ENCODE measurements at places on chromosomes 12 and 14. TPM values are rescaled to one million over a fixed set of nuclear protein-coding genes. Genes with fewer than 3 reads are reported as not detected.

Gene IAPP
- polyA plus RNA-seq: not detected

Gene JPH4
- polyA plus RNA-seq: 0.66 TPM

Gene BDKRB2
- 1.1 TPM for polyA plus RNA-seq

Gene FLVCR2
- polyA plus RNA-seq: 11.2 TPM

Gene LTB4R2
- 2.0 TPM for polyA plus RNA-seq

Gene WSB2
- polyA plus RNA-seq: 56.6 TPM

Gene POTEG
- polyA plus RNA-seq: not detected

Measured in forelimb muscle (tissue), 1 donor.